ENCODE measurements at places on chromosomes 1 and 21. TPM values are rescaled to one million over a fixed set of nuclear protein-coding genes. Genes with fewer than 3 reads are reported as not detected.

GRCh38 chr1:201421041-201421440 is 489 bp downstream of the TNNI1 start:
- H3K36me3 ChIP-seq, result no peaks in the 10 kb centered on the region
- no peak overlapping the region for H3K27ac ChIP-seq
- no peak for DNase-seq
- no peak overlapping the region for H3K4me3 ChIP-seq

DNA sequence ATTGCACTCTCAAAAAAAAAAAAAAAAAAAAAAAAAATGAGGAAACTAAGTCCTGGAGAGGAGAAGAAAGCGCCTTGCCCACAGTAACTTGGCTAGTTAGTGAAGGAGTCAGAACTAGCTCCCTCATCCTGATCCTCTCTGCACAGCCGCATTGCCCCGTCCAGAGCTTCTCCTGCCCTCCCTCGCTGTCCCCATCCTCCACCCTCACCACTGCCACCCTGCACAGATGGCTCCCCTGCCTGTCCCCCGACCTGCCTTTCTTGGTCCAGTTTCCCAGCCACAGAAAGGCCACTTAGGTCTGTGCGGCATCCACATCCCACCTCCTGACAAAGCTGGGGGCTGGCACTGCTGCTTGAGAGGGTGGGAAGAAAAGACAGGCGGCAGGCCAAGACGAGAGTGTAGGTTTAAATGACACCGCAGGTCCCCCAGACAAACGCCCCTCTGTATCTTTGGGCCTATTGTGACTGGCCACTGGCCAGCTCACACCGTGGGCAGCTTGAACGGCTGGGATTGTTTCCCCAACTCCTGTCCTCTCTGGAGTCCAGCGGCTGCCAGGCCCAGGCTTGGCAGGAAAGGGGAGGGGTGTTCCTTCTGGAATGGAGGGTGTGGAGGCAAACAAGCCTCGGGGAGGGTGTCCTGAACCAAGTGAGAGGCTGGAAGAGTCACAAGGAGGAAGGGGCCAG is 20.2 kb downstream of the NCMAP start:
- no peak overlapping the region for H3K4me3 ChIP-seq
- H3K4me1 ChIP-seq, result peaks cover 13% of the 10 kb centered on the region
- no peak overlapping the region for H3K27ac ChIP-seq
- DNase-seq, result no peak
- no peaks in the 10 kb centered on the region for H3K36me3 ChIP-seq

DNA sequence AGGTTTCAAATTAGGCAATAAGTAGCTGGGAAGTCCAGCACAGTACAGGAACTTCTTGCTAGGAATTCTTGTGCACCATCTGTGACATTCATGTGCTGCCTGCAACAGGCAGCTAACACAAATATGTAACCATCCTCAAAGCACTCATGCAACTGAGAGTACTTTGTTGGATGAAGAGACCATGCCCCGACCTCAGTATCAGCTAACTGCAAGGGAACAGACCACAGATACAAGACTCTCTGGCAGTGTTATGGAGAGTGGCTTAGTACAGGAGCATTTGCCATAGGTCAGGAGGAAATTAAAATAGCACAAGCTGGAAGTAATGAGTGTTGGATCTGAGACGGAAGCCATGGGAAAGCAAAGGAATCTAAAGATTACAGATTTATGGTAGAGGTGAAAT is 123.6 kb downstream of the LRRC53 start:
- H3K27ac ChIP-seq, result no peak overlapping the region
- no peak for DNase-seq
- H3K36me3 ChIP-seq, result no peaks in the 10 kb centered on the region
- H3K4me3 ChIP-seq, result no peak overlapping the region
- no peaks in the 10 kb centered on the region for H3K27me3 ChIP-seq
- no peaks in the 10 kb centered on the region for H3K4me1 ChIP-seq

OR2T33 gene
- not detected for total RNA-seq

DNA sequence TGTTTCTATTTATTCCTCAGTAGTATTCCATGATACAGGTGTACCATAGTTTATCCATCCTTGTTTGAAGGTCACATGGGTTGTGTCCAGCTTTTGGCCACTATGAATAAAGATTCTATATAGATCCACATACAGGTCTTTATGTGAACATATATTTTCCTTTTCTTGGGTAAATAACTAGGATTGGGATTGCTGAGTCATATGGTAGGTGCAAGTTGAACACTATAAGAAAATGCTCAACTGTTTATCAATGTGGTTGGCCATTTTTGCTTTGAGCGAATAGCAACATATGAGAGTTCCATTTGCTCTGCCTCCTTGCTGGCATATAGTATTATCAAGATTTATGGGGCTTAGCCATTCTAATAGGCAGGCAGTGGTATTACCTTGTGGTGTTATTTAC is 170.2 kb upstream of the KCNJ15 start:
- DNase-seq, result no peak
- peaks cover 8% of the 10 kb centered on the region for H3K27me3 ChIP-seq
- H3K4me3 ChIP-seq, result no peak overlapping the region
- no peak overlapping the region for H3K27ac ChIP-seq
- H3K36me3 ChIP-seq, result no peaks in the 10 kb centered on the region
- H3K4me1 ChIP-seq, result no peaks in the 10 kb centered on the region

GRCh38 chr21:42388740-42389448 is 7.0 kb downstream of the TMPRSS3 start:
- H3K36me3 ChIP-seq, result peaks cover 90% of the 10 kb centered on the region
- no peak overlapping the region for H3K27ac ChIP-seq
- no peak overlapping the region for H3K4me3 ChIP-seq
- DNase-seq, result no peak
- no peaks in the 10 kb centered on the region for H3K27me3 ChIP-seq

JUN gene
- 51.4 TPM for total RNA-seq

DNA sequence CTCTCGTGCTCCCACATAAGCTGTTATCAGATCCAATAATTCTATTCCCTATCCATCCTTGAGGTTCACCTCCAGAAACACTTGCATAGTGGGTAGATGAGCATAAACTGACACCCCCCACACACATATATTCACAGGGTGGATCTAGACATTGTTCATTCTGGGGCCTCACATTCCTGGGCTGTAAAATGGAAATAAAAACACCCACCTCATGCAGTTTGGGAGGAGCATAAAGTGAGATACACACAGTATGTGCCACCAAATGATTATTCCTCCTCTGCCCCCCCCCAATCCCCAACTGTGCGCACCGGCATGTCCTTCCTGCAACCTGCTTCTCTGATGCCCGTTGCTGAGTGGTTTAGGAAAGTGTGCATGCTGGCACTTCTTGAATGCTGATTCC is 17.9 kb downstream of the PRDM15 start:
- H3K27me3 ChIP-seq, result no peaks in the 10 kb centered on the region
- peaks cover 8% of the 10 kb centered on the region for H3K36me3 ChIP-seq
- no peak overlapping the region for H3K27ac ChIP-seq
- DNase-seq, result no peak

DNA sequence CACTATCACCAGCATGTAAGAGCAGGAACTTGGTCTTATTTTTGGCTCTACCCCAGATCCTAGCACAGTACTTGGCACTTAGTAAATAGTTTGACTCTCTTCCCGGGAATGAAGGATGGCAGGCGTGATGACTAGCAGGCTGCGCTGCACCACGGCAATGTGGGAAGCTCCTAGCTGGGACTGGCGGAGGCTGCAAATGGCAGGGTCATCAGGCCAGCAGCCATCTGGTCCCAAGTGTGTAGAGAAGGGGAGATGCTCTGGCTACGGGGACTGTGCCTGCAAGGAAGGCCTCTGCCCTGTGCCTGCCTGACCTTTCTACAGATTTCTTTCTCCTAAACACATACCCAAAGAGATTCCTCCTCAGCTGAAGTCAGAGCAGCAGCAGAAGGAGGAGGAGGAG is 95.0 kb downstream of the KCND3 start:
- no peaks in the 10 kb centered on the region for H3K36me3 ChIP-seq
- peaks cover 8% of the 10 kb centered on the region for H3K27me3 ChIP-seq
- no peak for DNase-seq

DNA sequence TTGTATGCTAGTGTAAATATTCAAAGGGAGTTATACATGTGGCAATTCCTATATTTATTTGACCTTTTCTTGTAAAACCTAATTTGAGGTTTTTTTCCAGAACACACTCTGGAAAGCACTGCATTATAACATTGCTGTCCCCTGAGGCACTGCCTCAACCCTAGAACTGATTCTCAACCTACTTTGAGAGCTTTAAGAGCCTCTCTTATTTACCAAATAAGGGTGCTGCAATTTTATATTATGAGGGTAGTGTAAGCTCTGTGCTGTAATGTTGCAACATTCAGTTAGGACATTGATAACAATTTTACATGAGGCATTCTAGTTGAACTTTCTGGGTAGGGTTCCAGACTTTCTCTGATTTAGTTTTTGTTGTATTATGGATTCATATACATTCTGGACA is 302.2 kb upstream of the DEPDC1 start:
- H3K27ac ChIP-seq, result no peak overlapping the region
- no peaks in the 10 kb centered on the region for H3K4me1 ChIP-seq
- H3K27me3 ChIP-seq, result peaks cover 3% of the 10 kb centered on the region

TLR5 gene
- total RNA-seq, result 0.38 TPM

RGS16 gene
- 33.8 TPM for total RNA-seq

DNA sequence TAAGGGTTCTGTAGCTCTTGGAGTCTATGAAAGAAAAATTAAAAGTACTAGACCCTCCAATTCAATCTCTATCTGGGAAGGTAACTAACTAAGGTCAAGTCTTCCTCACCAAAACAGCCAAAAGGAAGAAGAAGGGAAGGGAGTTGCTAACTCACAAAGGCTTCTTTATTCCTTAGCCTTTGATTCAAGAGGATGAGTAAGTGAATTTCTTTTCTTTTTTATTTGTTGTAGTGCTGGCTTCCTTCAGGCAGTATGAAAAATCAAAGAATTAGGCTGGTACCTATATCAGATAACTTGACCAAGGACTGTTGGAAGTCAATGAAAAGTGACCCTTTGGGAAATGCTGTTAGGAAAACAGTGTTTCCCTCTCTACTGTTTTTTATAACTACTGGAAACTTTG is 144.4 kb upstream of the NRIP1 start:
- no peak overlapping the region for H3K27ac ChIP-seq
- H3K4me3 ChIP-seq, result no peak overlapping the region
- H3K27me3 ChIP-seq, result peaks cover 11% of the 10 kb centered on the region
- DNase-seq, result no peak
- H3K36me3 ChIP-seq, result no peaks in the 10 kb centered on the region

DNA sequence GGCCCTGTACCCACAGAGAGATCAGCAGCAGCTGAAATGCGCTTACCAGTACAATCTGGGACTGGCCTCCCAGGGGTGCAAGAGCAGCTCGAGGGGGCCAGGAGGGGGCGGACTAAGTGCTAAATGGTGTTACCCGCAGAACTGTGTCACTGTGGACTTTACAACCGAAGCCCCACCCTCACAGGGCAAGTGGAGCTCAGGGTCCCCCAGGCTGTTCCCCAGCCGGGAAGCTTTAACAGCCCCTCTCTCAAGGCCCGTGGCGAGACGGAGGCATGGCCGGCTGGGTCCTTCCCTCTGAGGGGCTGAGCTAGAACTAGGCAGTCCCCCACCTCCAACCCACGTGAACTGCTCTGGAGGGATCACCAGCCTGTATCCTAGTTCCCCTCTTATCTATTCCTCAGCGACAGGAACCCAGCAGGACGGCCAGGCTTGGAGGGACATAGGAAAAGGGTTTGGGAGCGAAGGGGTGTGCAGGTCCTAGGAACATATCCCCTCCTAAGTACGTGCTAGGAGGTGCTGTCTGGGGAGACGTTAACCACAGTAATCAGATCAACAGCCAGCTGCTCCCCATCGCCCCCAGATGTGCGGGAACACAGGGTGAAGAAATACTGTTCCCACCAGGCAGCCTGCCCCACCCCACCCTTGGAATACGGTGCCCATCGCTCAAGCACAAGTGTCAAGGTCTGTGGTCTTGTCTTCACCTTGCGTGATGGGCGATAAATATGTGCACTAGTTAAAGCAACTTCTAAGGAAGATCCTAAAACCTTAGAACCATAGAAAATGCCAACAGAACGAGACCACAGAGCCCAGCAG is 24.4 kb downstream of the ZBTB17 start:
- peak overlapping the region; percentile 98 for H3K27ac ChIP-seq
- H3K36me3 ChIP-seq, result peaks cover 49% of the 10 kb centered on the region
- peaks cover 92% of the 10 kb centered on the region for H3K4me1 ChIP-seq
- H3K4me3 ChIP-seq, result peak overlapping the region; percentile 62

CHIA gene
- not detected for total RNA-seq

KRTAP19-1 gene
- not detected for total RNA-seq

DNA sequence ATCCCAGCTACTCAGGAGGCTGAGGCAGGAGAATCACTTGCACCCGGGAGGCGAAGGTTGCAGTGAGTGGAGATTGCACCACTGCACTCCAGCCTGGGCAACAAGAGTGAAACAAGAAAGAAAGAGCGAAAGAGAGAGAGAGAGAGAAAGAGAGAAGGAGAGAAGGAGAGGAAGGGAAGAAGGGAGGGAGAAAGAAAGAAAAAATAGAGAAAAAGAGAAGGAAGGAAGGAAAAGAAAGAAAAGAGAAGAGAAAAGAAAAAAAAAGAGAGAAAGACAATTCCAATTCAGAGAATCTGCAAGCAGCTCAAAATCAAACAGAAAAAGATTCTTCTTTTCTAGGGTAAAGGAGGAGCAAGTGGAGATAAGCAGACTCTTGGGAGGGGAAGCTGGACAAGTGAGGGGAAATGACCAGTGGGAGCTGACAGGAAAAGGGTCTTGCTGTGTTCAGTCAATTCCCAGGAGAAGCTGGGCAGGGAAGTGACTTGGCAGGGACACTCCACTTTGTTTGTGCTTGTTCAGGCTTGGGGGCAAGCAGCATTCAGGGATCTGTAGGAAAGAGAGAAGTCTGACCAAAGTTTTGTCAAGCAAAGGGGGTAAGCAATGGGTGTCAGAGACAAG is 3.6 kb upstream of the CAPN2 start:
- no peak for DNase-seq
- H3K4me1 ChIP-seq, result peaks cover 25% of the 10 kb centered on the region
- H3K36me3 ChIP-seq, result no peaks in the 10 kb centered on the region
- H3K27ac ChIP-seq, result no peak overlapping the region
- no peaks in the 10 kb centered on the region for H3K27me3 ChIP-seq
- H3K4me3 ChIP-seq, result no peak overlapping the region

SPRR3 gene
- not detected for total RNA-seq

Data from activated CD8-positive, alpha-beta T cell treated with anti-CD3 and anti-CD28 coated beads for 36 hours (primary cell).